ENCODE measurements at places on chromosomes 6 and 20.

GRCh38 chr20:61571221-61571620, 319.2 kb downstream of the CDH4 start:
- DNase-seq: no peak
- no peak overlapping the region for H3K4me3 ChIP-seq
- H3K27ac ChIP-seq: no peak overlapping the region
- H3K36me3 ChIP-seq: no peaks in the 10 kb centered on the region

- H3K36me3 ChIP-seq: no peaks in the 10 kb centered on the region
- no peaks in the 10 kb centered on the region for H3K27me3 ChIP-seq
- H3K4me3 ChIP-seq: no peak overlapping the region
- peaks cover 11% of the 10 kb centered on the region for H3K4me1 ChIP-seq
These were observed 89.4 kb upstream of the EZR start for GRCh38 chr6:158908606-158909005.

- DNase-seq: no peak
- H3K27ac ChIP-seq: no peak overlapping the region
- no peaks in the 10 kb centered on the region for H3K4me1 ChIP-seq
These were observed 31.3 kb downstream of the ANKRD60 start for GRCh38 chr20:58197185-58197469.

DNA sequence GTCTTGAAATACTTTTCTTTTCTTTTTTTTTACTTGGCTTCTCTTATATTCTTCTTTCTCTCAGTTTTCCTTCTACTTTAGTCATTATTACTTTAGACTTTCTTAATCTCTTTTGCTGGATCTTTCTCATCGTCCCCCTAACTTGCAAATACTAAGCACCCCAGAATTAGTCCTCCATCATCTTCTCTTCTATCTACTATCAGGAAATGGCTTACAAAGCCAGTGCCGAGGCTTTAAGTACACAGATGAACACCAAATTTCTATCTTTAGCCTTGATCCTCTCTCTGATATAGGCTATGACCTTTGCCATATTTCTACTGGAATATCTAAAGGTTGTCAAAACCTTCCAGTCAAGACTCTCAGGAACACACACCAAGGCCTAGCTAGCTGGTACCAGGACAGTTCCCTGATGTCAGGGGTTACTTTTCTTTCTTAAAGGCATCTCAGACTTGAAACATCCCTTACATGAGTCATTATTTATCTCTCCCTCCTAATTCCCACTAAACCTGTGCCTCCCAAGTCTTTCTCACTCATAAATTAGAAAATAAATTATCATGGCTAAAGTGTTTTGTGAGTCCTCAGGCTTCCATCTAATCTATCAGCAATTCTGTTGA, 278.6 kb upstream of the TCF21 start:
- no peak overlapping the region for H3K4me3 ChIP-seq
- no peak overlapping the region for H3K27ac ChIP-seq
- H3K4me1 ChIP-seq: peaks cover 11% of the 10 kb centered on the region
- no peak for DNase-seq

DNA sequence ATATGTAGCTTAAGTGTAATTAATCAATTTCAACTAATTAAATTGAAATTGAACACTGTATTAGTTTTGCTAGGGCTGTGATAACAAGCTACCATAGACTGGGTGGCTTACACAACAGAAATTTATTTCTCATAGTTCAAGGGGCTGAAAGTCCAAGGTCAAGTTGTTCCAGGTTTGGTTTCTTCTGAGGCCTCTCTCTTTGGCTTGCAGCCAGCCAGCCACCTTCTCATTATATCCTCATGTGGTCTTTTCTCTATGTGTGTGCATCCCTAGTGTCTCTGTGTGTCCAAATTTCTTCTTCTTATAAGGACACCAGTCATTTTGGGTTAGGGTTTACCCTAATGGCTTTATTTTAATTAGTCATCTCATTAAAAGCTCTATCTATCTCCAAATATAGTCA, 611.7 kb downstream of the UTRN start:
- peaks cover 7% of the 10 kb centered on the region for H3K4me1 ChIP-seq
- no peaks in the 10 kb centered on the region for H3K36me3 ChIP-seq
- no peak overlapping the region for H3K4me3 ChIP-seq

GRCh38 chr6:166512567-166512966, 73.9 kb downstream of the RAMACL start:
- H3K36me3 ChIP-seq: no peaks in the 10 kb centered on the region
- peaks cover 8% of the 10 kb centered on the region for H3K4me1 ChIP-seq
- DNase-seq: no peak

DNA sequence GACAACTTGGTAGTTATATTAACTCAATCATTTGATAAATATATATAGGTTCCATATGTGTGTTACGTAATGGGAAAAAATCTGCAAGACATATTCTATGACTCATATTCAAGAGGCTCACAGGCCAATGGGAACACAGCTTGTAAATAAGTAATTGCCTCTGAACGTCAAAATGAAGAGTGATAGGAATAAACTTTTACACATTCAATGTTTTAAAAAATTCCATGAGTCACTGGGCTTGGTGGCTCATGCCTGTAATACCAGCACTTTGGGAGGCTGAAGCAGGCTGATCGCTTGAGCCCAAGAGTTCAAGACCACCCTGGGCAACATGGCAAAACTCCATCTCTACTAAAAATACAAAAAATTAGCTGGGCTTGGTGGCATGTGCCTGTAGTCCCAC, 209.4 kb upstream of the MCHR2 start:
- peak; percentile 71 for DNase-seq
- peaks cover 8% of the 10 kb centered on the region for H3K4me1 ChIP-seq
- H3K27ac ChIP-seq: peak overlapping the region; percentile 86
- H3K36me3 ChIP-seq: no peaks in the 10 kb centered on the region

GRCh38 chr20:23434521-23435313, 4.8 kb upstream of the CSTL1 start:
- H3K27me3 ChIP-seq: no peaks in the 10 kb centered on the region
- no peak overlapping the region for H3K4me3 ChIP-seq
- no peaks in the 10 kb centered on the region for H3K4me1 ChIP-seq
- H3K27ac ChIP-seq: no peak overlapping the region
- H3K36me3 ChIP-seq: no peaks in the 10 kb centered on the region
- no peak for DNase-seq

DNA sequence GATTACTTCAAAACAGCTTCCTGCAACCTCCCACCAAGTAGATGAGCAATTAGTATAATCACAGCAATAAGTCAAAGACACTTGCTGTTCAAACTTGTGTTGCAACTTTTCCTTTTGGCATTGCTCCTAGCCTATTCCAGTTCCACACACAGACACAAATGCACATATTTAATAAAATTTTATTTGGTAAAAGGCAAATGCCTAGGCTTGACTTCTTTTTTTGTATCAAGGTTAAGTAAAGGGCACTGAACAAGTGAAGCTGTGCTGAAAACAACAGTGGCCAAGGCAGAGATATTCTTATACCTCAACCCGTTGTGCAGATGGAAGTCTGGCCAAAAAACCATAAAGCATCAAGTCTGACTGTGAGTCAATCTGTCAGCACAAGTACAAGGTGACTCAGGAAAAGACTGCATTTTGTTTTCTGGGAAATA, 708.4 kb upstream of the CITED2 start:
- no peak for DNase-seq
- no peak overlapping the region for H3K4me3 ChIP-seq
- H3K27me3 ChIP-seq: no peaks in the 10 kb centered on the region
- peaks cover 14% of the 10 kb centered on the region for H3K4me1 ChIP-seq

- peak overlapping the region; percentile 60 for H3K27ac ChIP-seq
- no peaks in the 10 kb centered on the region for H3K27me3 ChIP-seq
- DNase-seq: no peak
- peaks cover 35% of the 10 kb centered on the region for H3K4me1 ChIP-seq
- H3K4me3 ChIP-seq: peak overlapping the region; percentile 77
- peaks cover 26% of the 10 kb centered on the region for H3K36me3 ChIP-seq
These were observed 786 bp downstream of the ADRM1 start for GRCh38 chr20:62303340-62304226.

DNA sequence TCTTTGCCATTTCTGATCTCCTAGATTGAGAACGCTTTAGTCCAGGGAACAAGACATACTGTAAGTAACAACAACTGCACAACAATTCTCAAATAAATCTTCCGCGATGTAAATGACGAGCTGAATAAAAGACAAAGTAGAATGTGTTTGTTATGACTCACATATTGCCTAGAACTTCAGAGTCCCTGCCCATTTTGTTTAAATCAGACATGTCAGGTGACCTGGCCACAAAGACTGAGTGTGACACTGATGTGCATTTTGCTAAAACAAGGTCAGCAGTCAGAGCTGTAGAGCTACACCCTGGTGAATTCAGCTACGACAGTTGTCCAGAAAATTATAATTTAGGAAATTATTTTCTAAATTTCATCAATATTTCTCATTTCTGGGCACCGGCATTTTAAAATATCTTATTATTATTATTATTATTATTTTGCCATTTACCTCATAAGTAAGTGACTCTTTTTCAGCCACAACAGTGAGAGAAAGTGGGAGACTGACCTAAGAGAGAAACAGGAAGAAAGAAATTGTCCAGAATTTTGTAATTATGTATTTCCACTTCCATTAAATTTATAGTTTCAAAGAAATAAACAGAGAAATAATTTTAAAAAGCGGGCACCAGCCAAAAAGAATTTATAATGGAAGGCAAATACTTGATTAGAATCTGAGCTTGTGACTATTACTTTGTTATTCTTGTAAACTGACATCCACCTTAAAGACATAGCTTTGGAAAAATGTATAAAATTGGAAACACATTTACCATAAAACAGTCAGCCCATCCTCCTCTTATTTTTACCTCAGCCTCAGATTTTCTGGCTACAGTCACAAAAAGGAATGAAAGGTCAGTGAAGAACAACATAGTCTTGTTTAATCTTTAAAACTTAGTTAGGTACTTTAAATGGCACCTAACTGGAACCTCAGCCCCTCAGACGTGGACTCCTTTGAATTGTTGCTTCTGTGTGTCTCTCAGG, 157.0 kb upstream of the CITED2 start:
- H3K4me1 ChIP-seq: peaks cover 15% of the 10 kb centered on the region
- H3K36me3 ChIP-seq: no peaks in the 10 kb centered on the region
- no peak overlapping the region for H3K27ac ChIP-seq
- no peak for DNase-seq
- no peaks in the 10 kb centered on the region for H3K27me3 ChIP-seq

DNA sequence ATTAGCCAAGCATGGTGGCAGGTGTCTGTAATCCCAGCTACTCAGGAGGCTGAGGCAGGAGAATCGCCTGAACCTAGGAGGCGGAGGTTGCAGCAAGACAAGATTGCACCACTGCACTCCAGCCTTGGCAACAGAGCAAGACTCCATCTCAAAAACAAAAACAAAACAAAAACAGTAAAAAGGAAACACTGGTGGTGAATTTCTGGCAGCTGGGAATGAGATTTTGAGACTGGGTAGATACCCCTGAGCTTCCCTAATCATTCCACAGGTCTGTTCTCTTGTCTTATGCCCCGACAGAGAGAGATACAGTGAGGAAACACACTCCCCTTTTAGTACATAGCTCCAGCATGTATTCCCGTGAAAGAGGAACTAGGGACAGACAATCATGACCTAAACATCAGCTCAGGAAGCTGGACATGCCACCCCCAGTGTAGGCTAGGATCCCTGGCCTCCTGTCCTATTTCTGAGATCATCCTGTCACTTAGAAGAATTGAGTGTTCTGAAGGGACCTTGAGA, 9.6 kb downstream of the MAN1A1 start:
- peaks cover 4% of the 10 kb centered on the region for H3K4me1 ChIP-seq
- no peak for DNase-seq
- H3K36me3 ChIP-seq: no peaks in the 10 kb centered on the region
- no peak overlapping the region for H3K27ac ChIP-seq
- H3K27me3 ChIP-seq: no peaks in the 10 kb centered on the region

DNA sequence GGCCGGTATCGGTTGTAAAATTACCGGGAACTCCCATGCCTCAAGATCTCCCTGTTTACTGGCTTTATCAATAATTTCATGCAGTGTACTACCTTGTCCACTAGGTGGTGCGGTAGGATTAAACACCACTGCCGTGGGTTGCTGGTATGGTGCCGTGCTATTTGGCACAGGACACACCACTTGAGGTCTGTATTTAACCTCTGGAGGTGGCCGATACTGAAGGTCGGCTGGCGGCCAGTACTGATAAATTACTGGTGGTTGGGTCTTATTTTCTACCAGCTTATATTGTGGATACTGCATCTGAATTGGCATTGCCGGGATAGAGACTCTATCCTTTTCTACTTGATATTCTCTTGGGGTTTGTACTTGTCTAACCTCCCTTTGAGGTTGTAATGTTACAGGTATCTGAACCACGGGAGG, 14.3 kb upstream of the PTCRA start:
- H3K36me3 ChIP-seq: no peaks in the 10 kb centered on the region
- DNase-seq: no peak
- no peaks in the 10 kb centered on the region for H3K4me1 ChIP-seq

DNA sequence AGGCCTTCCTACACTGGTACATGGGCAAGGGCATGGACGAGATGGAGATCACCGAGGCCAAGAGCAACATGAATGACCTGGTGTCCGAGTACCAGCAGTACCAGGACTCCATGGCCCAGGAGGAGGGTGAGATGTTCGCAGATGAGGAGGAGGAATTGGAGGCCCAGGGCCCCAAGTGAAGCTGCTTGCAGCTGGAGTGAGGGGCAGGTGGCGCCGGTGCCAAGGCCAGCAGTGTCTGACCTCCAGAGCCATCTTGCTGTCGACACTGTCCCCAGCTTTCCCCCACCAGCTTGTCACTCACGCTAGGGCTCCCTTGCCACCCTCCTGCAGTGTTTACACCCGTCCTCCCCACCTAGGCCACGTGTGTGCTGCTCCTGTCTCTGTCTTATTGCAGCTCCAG, 12.2 kb downstream of the GABRR2 start:
- no peak overlapping the region for H3K4me3 ChIP-seq
- H3K27me3 ChIP-seq: peaks cover 56% of the 10 kb centered on the region
- no peaks in the 10 kb centered on the region for H3K4me1 ChIP-seq
- H3K36me3 ChIP-seq: no peaks in the 10 kb centered on the region
- no peak for DNase-seq

DNA sequence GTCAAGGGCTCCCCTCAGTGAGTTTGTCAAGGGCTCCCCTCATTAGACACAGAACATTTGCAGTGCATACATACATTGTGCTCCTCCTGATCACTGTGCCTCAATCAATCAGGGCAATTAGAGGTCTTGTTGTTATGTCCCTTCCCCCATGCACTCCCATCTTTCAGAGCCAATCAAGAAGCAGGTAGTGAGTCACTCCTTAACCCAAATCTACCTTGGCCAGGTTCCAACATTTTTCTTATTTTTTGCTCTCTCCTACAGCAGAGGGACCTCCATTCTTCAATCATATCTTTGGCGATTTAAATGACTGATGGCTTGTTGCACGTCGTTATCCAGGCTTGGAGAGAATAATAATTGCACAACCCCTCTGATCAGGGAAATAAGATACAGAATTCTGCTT, 409.9 kb upstream of the SPTLC3 start:
- H3K4me3 ChIP-seq: no peak overlapping the region
- H3K36me3 ChIP-seq: no peaks in the 10 kb centered on the region
- no peak for DNase-seq
- no peaks in the 10 kb centered on the region for H3K4me1 ChIP-seq

Measured in keratinocyte (primary cell).